WTC11 (cell line): ENCODE measurements at places on chromosomes 2 and 18.
A peak's percentile ranks its signal among the peaks of the same experiment; 100 is the strongest.

GRCh38 chr2:217289177-217289906 lies 429.5 kb upstream of the TNP1 start:
- peak; percentile 60 for DNase-seq

DNA sequence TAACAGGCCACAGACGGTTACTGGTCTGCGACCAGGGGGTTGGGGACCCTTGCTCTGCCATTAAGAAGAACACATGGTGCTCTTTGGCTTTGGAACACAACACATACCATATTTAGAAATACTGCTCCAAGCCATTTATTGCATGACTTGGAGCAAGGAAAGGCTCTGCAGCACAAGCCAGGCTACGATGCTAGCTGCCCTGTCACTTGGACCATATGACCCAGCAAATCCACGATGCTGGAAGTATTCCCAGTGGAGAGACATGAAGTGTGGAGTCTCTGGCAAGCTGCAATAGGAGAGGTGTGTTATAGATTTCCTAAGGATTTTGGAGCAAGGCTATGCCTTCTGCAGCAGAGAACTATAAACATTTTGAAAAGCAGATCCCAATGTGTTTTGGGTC lies 171.2 kb downstream of the HAUS1 start:
- no peak for DNase-seq

DNA sequence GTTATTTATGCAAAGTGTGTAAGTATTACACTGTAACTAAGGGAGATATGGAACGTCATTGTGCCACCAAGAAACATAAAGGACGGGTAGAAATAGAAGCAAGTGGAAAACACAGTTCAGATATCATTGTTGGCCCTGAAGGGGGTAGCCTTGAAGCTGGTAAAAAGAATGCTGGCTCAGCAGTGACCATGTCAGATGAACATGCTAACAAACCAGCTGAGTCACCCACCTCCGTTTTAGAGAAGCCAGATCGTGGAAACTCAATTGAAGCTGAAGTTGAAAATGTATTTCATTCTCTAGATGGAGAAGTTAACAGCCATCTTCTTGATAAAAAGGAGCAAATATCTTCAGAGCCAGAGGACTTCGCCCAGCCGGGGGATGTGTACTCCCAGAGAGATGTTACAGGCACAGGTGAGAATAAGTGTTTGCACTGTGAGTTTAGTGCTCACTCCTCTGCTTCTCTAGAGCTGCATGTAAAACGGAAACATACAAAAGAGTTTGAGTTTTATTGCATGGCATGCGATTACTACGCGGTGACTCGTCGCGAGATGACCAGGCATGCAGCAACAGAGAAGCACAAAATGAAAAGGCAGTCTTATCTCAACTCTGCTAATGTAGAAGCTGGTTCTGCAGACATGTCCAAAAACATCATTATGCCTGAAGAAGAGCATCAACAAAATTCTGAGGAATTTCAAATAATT lies 36.1 kb downstream of the ZNF407 start:
- DNase-seq = no peak

DNA sequence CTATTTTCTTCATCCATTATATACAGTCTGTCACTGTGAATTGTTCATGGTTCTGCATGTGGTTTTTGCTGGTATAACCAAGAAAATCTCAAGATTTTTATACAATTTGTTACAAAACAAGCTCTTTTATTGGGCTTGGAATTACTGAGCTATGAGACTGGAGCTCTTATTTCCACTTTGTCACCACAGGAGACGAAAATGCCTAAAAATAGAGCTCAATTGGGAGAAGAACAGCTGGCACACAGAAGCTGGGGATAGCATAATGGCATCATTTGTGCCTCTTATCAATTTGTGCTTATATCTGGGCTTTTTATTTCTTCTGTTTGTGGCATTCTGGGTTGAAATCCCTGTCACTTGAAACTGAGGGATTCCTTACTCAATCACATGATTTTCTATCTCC lies 219.1 kb downstream of the CALCRL start:
- DNase-seq = no peak

DNA sequence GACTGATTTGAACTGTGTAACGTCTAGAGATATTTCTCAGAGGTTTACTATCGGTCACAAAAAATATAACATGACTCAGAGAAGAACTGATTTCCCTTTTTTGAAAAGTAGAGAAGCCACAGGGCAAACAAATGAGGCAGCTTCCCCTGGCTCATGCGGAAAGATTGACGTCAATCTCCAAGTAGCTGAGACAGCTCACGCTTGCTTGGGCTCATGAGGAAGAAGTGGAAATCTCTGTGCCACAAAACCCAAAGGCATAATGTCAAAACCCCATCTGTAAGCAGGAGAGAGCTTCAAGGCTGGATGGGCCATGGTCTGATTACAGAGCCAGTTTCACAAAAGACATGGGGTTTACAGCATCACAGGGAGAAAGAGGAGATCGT lies 188.1 kb downstream of the ARL4C start:
- no peak for DNase-seq

GRCh38 chr18:57004366-57005121 lies 142.3 kb upstream of the BOD1L2 start:
- DNase-seq = no peak

DNA sequence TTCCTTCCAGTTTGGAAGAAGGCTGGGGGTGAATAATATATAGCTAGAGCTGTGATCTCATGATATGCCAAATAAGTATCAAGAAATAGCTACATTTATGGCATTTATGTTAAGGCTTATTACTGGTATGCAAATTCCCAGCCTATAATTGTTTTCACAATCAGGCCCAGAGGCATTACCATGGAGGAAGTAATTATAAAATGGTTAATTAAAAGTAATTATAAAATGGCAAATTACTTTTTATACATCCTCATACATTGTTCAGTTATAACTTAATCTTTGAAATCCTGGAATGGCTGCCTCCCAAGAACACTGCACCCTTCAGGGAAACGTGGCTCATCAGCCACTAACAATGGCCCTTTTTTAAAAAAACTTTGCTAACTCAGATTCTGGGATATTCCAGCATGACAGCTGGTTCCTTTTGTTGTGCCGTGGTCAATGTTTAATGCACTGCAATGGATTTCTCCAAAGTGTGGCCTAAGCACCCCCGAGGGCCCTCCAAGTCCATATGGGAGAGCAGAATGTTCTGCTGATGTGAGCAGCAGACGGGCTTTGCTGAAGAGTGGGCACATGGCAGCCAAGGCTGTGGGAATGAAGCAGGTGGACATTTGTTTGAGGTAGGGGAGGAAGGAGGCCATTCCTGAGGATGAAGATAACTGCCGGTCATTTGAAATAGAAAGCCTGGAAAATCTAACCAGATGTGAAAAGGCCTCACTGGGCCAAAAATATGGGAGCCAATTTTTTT lies 483.5 kb upstream of the GCFC2 start:
- no peak for DNase-seq

DNA sequence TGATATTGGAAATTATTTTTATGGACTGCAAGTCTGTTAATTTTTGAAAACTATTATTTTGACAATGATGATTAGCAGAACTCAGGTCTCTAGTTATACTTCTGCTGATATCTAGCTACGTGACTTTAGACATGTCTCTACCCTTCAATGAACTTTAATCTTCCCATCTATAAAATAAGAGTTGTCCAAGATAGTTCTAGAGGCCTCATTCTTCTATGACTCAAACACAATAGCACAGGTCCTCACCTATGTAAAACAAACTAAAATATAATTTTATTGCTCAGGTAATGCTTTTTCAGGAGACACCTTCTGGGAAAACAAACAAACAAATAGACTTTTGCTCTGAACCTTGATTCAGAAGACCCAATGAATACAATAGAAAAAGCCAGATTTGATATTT lies 544.4 kb upstream of the SETBP1 start:
- DNase-seq = no peak

GRCh38 chr2:82837588-82838304 lies 1621.3 kb downstream of the SUCLG1 start:
- no peak for DNase-seq

GRCh38 chr2:170679607-170680079 lies 35.5 kb upstream of the SP5 start:
- no peak for DNase-seq

DNA sequence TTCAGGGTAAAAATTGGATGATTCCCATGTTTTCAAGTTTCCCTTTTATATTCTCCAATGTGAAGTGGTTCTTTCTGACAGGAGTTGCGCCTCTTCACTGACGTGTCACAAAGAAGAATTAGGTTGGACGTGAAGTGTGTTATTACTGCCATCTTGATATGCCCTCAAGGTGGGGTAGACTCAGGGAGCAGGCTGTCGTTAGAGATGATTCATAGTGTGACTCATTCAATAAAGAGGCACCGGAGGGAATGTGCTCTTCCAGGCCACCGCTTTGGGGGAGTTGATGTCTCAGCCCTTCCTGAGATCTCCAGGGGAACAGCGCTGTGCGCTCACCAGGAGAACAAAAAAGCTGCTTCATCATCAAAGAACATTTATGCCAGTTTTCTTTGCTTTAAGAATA lies 3.6 kb upstream of the DGKD start:
- no peak for DNase-seq

- no peak for DNase-seq
Observed at GRCh38 chr2:218970894-218971293, 11.4 kb downstream of the CDK5R2 start.

- DNase-seq = no peak
Observed at GRCh38 chr2:142134911-142135310, 4.1 kb upstream of the LRP1B start.

DNA sequence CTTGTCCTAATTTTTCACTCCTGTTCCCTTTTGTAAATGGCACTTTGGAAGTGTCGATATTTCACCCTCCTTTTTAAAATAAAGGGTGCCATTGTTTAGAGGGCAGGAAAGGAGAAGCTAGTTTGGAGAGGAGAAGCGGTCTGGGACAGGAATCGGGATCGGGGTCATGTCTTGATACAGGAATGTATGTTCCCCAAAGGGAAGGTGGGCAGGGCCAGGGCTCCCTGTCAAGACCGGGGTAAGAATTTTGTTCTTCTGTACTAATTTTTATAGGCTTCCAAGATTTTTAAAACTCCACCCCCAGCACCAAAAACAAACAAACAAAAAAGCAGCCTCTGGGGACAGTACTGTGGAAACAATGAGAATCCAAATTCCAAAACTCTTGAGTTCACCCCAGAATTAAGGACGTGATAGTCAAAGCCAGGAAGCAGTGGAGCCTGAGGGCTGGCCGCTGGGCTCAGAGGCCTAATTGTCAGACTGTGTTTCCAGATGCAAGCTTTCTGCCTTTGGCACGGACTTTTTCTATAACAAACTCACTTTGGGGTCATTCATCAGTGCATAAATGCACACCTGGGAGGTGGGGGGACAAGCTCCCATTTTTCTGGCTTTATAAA lies 250.4 kb upstream of the SIX2 start:
- no peak for DNase-seq

DNA sequence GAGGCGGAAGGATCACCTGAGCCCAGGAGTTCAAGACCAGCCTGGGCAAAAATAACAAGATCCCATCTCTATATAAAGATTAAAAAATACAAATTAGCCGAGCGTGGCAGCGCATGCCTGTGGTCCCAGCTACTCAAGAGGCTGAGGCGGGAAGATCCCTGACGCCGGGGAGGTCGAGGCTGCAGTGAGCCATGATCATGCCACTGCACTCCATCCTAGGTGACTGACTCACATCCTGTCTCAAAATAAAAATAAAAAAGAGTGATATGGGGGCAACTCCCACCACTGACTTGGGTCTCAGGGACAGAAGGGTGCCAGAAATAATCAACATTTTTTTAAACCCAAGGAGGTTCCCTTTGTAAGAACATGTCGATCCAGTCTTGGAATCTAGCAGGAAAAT lies 37.6 kb downstream of the ZNF516 start:
- no peak for DNase-seq

DNA sequence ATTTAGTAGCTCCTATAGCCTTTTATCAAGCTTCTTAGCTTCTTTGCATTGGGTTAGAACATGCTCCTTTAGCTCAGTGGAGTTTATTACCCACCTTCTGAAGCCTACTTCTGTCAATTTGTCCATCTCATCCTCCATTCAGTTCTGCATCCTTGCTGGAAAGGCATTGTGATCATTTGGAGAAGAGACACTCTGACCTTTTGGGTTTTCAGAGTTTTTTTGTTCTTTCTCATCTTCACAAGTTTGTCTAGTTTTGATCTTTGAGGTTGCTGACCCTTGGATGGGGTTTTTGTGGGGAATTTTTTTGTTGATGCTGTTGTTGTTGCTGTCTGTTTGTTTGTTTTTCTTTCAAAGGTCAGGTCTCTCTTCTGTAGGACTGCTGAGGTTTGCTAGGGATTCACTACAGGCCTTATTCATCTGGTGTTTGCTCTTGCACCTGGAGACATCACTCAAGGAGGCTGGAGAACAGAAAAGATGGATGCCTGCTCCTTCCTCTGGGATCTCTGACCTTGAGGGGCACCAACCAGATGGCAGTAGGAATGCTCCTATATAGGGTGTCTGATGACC lies 13.9 kb upstream of the TANK start:
- DNase-seq = no peak

DNA sequence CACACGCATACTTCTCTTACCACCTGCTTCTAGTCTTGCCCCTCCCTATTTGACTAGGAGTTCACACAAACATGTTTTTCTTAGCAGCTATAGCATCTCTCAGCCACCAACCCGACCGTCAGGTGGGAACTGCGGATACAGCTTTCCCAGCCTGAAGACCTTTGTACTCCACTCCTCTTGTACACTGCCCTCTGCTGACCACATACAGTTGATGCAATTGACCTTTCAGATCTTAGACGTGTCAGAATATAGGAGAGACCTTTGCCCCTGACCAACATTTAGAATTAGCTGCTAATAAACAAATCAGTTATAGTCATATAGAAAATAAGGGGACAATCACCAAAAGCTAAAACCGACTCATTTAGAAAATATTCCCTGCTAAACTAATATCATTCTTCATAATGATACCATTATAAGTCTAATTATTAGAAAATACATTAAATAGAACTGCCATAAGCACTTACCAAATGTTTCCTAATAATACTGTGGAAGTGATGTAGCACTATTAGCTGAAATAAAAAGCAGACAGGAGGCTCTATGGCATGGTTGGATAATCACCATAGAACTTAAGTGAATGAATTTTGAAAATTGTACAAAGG lies 208.4 kb downstream of the RAD51AP2 start:
- peak; percentile 69 for DNase-seq

GRCh38 chr2:88074854-88075292 lies 7.2 kb downstream of the SMYD1 start:
- no peak for DNase-seq

GRCh38 chr2:237434866-237435311 lies 20.9 kb upstream of the COL6A3 start:
- DNase-seq = no peak

DNA sequence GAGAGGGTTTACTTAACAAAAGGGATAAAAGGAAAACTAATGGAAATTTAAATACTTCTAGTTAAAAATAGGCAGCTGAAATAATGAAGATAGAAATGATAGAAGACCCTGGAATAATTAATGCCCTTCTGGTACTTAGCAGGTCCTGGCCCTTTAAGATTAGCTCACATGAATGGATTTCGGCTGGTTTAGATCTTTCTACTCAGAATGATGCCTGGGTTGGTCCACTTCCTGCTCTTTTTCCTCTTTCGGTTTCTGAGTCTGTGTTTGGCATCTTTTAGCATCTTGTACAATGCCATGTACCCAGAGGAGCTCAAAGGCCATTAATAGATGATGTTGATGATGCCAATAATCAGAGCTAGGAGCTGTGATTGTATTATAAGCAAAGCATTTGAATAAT lies 290.5 kb downstream of the CLIP4 start:
- DNase-seq = no peak

GRCh38 chr2:209519906-209520305 lies 96.1 kb downstream of the MAP2 start:
- DNase-seq = no peak
